ENCODE measurements at places on chromosomes 12 and 14.

- DNase-seq: no peak
Measured at GRCh38 chr14:104865081-104865630, at the start of gene CEP170B. TSS of gene CEP170B (plus strand) at chr14:104865268. CDS start at chr14:104868451, 3,183 bp downstream.

DNA sequence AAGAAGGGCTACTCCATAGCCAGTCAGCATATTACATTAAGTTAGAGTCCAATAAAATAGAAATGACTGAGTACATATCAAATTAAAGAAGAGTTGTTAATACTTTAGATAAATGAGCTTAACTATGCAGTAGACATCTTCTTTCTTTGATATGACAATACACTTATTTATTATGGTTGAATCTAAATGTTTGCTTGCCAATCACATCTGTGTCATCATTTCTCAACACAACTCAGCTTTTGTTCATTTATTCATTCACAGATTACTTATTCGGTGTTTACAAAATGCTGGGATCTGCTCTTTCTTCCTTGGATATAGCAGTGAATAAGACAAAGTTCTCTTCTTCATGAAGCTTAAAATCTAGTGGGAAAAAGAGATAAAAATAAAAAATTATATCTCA is 614.6 kb upstream of the ATP2B1 start:
- no peak for DNase-seq

GRCh38 chr12:69095765-69096477 is 143.4 kb upstream of the CPSF6 start:
- no peak for DNase-seq

GRCh38 chr14:104506461-104507253 is 72.9 kb upstream of the C14orf180 start:
- no peak for DNase-seq

- no peak for DNase-seq
Measured at GRCh38 chr12:26246483-26247164, 51.3 kb downstream of the SSPN start.

DNA sequence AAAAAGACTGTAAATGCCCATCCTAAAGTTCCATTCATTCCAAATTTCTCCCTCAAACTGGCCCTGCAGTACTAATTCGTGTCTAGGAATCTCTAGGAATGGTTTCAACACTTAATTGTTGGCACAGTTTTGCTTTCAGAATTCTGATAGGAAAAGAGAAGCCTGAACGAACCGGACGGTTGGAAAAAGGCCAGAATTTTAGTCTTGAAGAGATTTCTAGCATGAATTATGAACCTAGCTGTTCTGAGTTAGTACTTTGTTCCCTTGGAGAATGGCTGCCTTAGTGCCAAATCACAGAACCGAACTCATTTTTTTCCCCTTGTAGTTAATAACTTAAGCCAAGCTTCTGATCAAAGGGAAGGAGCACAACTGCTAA is 262.6 kb downstream of the ADAMTS20 start:
- DNase-seq: no peak

DNA sequence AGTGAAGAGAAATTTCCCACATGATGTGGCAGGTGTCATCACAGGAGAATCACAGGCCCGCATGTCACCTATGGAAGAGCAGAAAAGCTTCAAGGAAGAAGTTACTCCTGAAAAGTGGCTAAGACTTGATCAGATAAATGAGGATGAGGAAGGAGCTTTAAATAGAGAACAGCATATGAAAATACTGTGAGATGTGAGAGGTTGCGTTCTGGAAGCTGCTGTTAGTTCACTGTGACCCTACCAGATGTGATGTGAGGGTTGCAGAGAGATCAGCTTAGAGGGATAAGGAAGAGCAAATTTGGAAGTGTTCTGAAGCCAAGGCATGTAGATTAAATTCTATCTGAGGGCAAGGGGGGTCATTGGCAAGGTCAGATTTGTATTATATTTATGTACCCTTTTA is 17.1 kb downstream of the ERP27 start:
- no peak for DNase-seq

DNA sequence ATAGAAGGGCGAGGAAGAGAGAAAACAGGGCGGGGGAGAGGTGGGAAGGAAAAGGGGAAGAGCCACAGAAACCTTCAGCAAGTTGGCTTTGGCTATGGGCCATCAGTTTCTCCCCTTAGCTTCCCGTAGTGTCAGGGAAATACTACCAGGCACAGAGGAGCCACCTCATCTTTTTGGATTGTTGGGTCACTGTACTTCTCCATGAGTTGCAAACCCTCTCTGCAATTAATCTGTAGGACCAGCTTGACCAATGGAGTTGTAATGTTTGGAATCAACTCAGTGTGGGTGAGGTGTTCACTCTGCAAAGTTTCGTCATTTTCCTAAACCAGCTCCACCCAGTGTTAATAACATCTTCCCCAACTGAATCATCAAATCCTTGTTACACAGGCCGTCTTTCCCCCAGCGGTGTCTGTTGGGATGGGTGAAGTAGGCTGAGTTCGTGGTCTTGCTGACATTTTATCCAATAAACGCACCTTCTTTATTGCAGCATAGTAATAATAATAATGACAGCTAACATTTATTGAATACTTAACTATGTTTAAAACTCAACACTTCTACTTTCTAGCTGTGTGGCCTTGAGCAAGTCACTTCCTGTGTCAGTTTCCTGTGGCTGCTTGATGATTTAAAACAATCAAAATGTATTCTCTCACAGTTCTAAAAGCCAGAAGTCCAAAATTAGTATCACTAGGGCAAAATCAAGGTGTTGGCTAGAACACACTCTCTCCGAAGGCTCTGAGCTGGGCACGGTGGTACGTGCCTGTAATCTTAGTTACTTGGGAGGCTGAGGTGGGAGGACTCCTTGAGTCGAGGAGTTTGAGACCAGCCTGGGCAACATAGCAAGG is 8.1 kb upstream of the GLTP start:
- no peak for DNase-seq

Measured in gastrocnemius medialis (tissue), 4 donors.